ENCODE measurements at places on chromosomes 13 and 19. TPM values are rescaled to one million over a fixed set of nuclear protein-coding genes. Genes with fewer than 3 reads are reported as not detected.

- DNase-seq = no peak
These were observed 51.3 kb downstream of the PTPRS start for GRCh38 chr19:5289060-5289990.

DNA sequence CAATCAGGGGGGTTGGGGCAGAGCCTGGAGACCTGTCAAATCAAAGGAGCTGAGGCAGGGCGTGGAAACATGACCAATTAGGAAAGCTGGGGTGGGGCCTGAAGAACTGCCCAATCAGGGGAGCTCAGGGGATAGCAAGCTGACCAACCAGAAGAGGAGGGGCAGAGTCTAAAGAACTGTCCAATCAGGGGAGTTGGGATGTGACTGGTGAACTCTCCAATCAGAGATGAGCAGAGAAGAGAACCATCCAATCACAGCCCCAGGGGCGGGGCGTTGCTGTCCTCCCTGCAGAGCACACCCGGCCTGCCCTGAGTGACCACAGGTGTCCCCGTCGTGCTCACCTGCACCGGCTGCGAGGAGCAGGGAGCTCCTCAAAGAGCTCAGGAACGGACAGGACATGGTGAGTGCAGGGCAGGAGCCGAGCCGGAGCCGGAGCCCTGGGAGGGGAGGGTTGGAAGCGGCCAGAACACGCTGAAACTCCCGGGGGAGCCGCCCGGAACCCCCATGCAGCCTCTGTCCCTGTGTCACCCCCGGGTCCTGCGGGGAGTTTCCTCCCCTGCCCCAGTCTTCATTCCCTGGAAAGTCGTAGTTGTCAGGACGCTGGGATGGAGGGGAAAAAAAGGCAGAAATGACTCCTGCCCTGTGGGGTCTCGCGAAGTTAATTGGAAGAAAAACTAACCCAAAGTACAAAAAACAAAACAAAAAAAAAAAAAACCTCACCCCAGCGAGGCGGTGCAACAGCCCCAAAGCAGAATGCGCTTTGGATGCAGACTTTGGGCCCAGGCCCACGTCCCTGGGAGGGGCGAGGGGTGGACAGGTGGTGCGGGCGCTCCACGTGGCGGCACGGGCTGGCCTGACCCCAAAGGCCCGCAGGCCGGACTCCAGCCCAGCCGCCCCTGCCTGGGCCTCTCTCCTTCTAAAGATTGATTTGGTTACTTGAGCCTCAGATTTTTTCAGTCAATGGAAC lies at the start of gene ZNF556:
Gene ZNF556 (plus strand): TSS at position 311 of the 967 bp plus-strand sequence. CDS start 87 bp downstream, at position 398.
- no peak for DNase-seq

Gene URAD
- polyA plus RNA-seq = 38.1 TPM

Gene LENG9
- polyA plus RNA-seq = 0.59 TPM

Gene WTIP
- 17.1 TPM for polyA plus RNA-seq

GRCh38 chr19:47781590-47782262 lies 3.2 kb downstream of the SELENOW start:
- no peak for DNase-seq

GRCh38 chr19:55304980-55305379 lies 20.2 kb downstream of the TMEM150B start:
- DNase-seq = no peak

Gene ODAD3
- polyA plus RNA-seq = 1.4 TPM

Gene PRR12
- polyA plus RNA-seq = 2.7 TPM

DNA sequence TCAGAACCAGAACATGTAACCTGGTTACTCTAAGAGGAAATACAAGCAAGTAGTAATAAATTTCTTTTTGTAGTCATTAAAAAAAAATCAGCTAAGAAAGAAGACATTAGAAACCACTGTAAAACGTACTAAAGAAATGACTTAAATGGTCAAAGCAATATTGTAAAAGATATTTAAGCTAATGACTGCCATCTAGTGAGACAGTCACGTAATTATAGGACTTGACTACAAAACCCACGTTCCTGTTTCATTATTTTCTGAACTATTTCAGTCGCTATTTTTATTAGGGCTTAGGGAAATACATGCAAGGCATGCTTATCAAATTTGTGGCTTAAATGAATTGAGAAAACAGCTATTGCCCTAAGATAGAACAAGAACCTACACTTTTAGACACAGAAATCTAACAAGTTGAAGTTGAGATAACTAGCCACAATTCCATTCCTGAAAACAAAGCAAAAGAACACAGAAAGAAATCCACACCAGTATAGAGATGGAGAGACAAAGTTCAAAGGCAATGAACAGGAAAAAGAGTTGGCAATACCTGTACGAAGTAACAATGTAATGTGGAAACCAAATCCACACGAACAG lies 17.9 kb downstream of the ALG5 start:
- DNase-seq = peak; percentile 55

Gene ADAMTS10
- 15.8 TPM for polyA plus RNA-seq

Gene PRR19
- 1.9 TPM for polyA plus RNA-seq

Gene PLPPR3
- polyA plus RNA-seq = 11.7 TPM

Gene PLPP2
- polyA plus RNA-seq = 17.7 TPM

Gene RBM26
- 17.5 TPM for polyA plus RNA-seq

Gene SIGLEC5
- polyA plus RNA-seq = not detected

- DNase-seq = no peak
These were observed 212.8 kb downstream of the ENOX1 start for GRCh38 chr13:43573802-43574514.

DNA sequence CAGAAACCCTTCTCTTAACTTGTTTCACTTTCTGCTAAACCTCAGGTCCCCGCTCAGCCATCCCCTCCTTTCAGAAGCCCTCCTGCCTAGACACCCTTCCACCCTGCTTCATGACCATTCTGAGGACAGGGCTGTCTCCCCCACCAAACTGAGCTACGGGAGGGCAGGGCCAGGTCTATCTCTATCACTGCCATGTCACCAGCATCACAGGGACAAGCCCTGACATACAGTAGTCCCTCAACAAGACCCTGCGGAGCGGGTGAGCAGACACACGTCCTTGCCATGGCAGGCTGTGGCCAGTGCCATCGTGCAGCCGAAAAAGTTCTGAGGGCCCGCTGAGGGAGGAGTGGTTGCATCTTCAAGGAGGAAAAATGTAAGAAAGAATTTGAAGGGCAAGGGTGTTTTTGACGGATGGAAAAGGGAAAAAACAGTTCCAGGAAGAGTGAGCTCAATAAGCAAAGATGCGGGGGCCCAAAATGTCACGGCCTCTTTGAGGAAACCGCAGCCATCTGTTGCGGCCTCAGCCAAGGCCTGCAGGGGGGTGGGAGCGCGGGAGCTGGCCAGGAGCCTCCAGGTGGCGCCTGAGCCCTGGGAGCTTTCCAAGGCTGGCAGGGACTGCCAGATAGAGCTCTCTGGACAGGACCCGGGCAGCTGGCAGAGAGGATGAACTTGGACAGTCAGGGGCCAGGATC lies 8.1 kb downstream of the PTGIR start:
- DNase-seq = peak; percentile 83

DNA sequence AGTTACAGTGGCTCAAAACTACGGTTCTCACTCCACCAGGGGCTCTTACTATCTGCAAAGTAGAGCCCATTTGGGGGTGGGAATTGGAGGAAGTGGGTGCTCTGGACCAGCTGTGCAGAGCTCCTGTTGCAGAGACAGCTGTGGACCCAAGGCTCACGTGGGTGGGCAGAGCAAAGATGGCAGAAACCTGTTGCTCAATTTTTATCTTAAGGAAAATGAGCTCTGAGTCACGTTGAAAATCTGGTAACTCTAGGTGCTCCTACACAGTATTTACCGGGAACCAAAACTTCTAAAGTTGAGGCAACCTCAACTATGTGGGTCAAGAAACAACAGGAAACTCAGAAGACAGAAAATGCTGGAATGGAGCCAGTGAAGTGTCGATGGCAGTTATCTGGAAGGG lies 30.2 kb upstream of the SLC15A1 start:
- no peak for DNase-seq

DNA sequence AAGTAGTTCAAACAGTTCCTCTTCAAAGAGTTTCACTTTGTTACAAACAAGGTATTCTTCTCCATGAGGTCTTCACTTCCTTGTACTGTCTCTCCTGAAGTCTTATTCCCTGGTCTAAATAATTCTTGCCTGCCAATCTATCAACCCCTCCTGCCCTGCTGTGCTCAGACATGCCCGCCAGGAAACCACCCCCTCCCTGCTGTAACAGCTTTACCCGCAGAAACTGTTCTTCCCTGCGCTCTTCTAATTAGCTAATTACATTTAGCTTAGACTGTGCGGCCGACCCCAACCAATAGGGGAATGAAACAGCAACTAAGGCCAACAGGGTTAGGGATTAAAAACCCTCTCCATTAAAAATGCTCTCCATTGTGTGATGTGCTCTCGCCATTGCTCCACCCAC lies 46.7 kb downstream of the ZNF846 start:
- no peak for DNase-seq

- no peak for DNase-seq
These were observed 122.7 kb upstream of the FRY start for GRCh38 chr13:31908696-31909411.

DNA sequence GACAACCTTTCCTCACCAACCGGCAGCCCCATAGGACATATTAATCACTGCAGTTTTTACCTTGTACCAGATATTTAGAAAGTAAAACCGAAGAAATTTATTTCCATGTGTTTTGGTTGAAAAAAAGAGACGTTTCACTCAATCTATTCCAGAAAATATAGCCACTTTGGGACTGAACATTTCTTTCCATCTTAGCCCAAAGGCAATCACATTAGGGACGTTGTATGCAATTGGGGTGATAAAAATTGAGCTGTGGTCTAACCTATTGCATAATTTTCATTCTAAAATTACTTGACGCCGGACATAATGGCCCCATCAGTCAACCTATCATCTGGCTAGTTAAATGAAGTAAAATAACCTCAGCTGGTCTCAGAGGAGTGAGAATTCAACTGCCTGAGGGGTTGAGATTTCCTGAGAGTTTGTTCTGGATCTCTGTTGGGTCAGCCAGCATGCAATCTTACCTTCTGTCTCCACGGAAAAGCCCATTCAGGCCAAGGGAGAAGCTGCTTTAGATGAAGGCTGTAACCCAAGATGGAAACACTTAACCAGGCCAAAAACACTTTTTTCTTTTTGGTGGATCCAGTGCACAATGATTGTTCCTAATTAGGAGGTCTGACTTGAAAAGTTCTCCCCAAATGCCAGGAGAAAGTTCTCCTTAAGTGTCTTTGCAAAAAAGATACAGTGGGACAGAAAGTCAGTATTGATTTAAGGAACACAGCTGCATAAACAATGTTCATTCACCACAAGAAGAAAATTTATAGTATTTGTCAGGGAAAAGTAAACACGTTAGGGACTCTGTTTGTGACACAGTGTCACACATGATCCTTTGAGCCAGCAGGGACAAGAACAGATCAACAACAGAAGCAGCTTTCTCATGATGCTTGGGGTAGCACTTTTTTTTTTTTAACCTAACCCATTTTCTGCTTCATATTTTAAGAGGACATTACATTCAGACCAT lies 34.1 kb downstream of the DLEU7 start:
- DNase-seq = no peak

GRCh38 chr13:29379281-29379680 lies 216.2 kb downstream of the SLC7A1 start:
- DNase-seq = no peak

Gene ZNF560
- polyA plus RNA-seq = not detected

- peak; percentile 79 for DNase-seq
These were observed 28.7 kb downstream of the COMP start for GRCh38 chr19:18762125-18763023.

- no peak for DNase-seq
These were observed 367.6 kb downstream of the DNAJC15 start for GRCh38 chr13:43391036-43391435.

Gene ZNF729
- not detected for polyA plus RNA-seq

Gene CD33
- polyA plus RNA-seq = not detected

DNA sequence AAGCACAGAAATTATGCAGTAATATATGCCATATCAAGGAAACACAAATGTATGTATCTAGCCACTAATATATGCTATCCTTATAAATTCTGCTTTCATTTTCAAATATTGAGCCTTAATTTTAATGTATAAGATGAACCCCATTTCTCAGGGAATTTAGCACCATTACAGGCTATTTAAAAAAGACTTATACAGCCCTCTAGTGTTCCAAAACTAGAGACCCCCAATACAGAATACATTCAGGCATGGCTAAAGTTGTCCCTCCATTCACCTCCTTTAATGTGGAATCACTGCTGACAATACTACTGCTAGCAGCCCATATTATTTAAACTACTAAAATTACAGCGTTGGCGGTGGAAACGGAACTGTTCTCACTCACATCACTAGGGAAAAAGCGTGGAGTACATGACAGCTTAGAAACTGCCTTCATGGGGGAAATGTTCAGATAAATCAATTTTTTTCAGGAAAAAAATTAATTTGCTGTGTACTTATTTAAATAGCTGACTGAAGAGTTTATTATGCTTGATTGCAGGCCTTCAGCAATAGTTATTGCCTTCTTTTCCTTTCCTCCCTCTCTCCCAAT lies 541.0 kb downstream of the PCDH9 start:
- DNase-seq = no peak

DNA sequence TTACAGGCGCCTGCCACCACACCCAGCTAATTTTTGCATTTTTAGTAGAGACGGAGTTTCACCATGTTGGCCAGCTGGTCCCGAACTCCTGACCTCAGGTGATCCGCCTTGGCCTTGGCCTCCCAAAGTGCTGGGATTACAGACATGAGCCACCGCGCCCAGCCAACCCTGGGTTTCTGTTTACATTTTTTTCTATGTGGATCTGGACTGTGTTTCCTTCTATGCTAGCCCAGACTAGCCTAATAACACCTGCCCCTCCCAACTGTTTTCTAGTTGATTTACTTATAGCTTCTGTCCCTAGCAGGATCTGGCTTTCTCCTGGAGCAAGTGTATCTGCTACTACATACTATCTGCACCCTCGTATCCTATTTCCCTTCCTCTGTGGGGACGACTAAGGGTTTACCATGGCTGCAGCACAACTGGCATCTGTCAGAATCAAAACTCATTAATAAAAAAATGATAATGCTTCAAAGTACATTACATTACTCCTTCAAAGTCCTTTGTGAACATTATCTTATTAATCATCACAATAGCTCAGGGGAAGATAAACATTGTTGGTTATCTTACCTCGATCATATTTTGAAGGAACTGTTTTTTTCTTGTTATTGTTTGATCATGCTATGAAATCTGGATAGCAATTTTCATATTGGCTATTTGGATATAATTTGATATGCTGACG lies 228.3 kb downstream of the KLF5 start:
- no peak for DNase-seq

Gene TEKTIP1
- polyA plus RNA-seq = 1.5 TPM

Gene ZNF835
- not detected for polyA plus RNA-seq

Gene ADGRE3
- polyA plus RNA-seq = not detected

Gene ZNF256
- 3.7 TPM for polyA plus RNA-seq

GRCh38 chr19:43462785-43463380 lies 2.5 kb downstream of the LYPD3 start:
- DNase-seq = no peak

All from hepatocyte (in vitro differentiated cells).